Activated CD4-positive, alpha-beta T cell treated with anti-CD3 and anti-CD28 coated beads, Interleukin-2, amount 10 ng/mL, durations not matched to agents 7 days and 5 days (primary cell): ENCODE measurements at places on chromosomes 3 and 15.

DNA sequence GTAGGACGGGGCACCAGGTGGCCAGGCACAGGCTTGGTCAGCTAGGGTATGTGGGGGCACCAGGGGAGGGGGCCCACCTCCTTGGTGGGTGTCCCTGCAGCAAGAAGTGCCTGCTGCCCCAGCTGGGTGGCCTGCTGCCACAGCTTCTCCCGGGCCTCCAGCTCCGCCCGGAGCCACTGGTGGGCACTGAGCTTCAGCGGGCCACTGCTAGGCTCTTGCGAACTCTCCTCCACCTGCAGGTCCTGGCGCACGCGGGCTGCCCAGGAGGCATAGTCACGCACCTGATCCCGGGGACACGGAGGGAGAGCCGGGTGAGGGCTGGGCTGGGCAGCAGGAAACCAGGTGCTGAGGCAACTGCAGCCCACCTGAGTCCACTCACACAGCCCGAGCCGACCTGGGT, 25.5 kb downstream of the SPTBN5 start:
- peaks cover 12% of the 10 kb centered on the region for H3K4me1 ChIP-seq
- no peak overlapping the region for H3K4me3 ChIP-seq
- no peak overlapping the region for H3K27ac ChIP-seq
- no peak for DNase-seq
- no peaks in the 10 kb centered on the region for H3K36me3 ChIP-seq

DNA sequence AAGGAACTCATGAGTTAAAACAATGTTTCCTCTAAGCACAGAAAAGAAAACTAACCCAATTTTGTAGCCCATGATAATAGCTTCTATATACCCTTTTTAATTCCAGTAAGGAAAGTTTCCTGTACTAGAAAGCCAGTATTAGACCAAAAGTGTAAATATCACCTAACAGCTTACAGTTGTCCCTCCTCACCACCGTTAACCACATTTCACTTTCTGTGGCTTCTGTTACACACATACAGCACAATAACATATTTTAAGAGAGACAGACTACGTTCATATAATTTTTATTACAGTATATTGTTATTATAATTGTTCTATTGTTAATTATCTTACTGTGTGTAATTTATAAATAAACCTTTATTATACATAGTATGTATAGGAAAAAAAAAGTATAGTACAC, 74.1 kb downstream of the ZNF280D start:
- H3K4me1 ChIP-seq, result peaks cover 10% of the 10 kb centered on the region
- no peak for DNase-seq
- H3K36me3 ChIP-seq, result peaks cover 24% of the 10 kb centered on the region
- H3K4me3 ChIP-seq, result no peak overlapping the region
- no peak overlapping the region for H3K27ac ChIP-seq
- H3K27me3 ChIP-seq, result no peaks in the 10 kb centered on the region

DNA sequence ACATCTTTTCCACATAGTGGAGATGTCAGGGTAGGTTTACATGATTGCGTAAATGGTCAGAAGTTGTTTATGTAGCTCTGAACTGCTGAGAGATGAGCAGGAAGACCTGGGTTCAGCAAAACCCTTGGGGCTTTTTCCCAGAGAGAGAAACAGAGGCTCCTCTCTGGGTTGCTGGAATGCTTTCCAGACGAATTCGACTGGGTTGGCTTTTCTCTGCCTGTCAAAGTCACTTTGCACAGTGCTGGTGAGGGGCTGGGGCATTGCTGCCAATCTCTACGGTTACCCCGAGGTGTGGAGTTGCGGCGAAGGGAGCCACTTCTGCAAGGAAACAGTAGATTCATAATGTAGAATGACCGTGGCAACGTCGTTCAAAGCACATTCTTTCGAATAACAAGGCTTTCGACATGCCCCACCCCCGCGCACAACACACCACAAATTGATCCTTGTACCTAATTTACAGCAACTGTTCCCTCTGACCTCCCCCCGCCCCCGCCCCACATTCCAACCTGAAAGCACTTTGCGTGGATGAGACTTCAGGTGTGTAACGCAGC, 950 bp upstream of the CNTN4 start:
- no peak for DNase-seq
- H3K4me1 ChIP-seq, result peaks cover 4% of the 10 kb centered on the region
- no peaks in the 10 kb centered on the region for H3K36me3 ChIP-seq
- no peak overlapping the region for H3K4me3 ChIP-seq
- no peak overlapping the region for H3K27ac ChIP-seq

DNA sequence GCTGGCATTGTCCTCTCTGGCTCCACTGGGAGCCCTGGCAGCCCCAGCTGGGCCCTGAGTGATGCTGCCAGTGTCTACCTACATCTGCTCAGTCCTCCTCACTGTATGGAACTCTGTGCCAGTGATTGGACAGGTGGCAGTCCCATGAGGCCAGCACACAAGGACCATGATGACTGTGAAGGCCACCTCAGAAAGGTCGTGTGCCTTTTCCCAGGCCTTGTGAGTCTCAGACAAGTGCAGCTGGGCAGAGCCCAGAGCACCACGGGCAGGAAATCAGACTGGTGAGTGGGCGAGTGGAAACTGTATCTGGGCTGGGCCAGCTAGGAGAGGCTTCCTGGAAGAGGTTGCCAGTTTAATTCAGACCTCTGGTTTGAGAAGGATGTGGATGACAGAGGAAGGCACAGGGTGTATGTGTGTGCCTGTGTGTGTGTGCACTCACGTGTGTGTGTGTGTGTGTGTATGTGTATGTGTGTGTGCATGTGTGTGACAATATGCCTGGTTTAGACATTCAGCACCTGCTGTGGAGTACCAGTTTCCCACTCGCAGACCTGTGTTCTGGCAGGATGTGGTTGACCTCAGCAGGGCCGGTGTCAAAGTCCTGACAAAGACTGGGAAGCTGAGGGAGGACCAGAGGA, 7.0 kb downstream of the MAPKAPK3 start:
- peaks cover 60% of the 10 kb centered on the region for H3K36me3 ChIP-seq
- peak overlapping the region; percentile 37 for H3K4me3 ChIP-seq

GRCh38 chr3:17505856-17506255, 236.6 kb downstream of the TBC1D5 start:
- H3K27ac ChIP-seq, result no peak overlapping the region
- no peaks in the 10 kb centered on the region for H3K27me3 ChIP-seq
- no peaks in the 10 kb centered on the region for H3K4me1 ChIP-seq
- H3K4me3 ChIP-seq, result no peak overlapping the region
- no peak for DNase-seq
- peaks cover 3% of the 10 kb centered on the region for H3K36me3 ChIP-seq

DNA sequence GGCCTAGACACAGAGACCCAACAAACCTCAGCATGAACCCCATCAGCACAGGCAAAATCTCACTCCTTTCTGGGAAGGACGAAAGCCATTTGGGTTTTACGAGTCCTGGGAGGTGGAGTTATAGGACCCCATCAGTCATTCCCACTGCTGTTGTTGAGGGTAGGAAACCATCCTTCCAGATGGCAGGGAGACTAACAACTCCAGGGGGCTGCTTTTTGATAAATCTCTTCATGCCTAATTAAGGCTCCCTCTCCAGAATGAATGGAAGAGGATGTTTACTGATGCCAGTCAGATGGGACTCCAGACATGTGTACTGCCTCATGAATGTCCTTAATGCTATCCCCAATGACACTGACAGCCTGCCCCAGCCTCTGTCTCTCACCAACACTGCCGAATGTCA, 75.3 kb downstream of the ST8SIA2 start:
- H3K4me1 ChIP-seq, result no peaks in the 10 kb centered on the region
- H3K27ac ChIP-seq, result no peak overlapping the region
- H3K36me3 ChIP-seq, result no peaks in the 10 kb centered on the region
- H3K27me3 ChIP-seq, result no peaks in the 10 kb centered on the region
- no peak for DNase-seq

DNA sequence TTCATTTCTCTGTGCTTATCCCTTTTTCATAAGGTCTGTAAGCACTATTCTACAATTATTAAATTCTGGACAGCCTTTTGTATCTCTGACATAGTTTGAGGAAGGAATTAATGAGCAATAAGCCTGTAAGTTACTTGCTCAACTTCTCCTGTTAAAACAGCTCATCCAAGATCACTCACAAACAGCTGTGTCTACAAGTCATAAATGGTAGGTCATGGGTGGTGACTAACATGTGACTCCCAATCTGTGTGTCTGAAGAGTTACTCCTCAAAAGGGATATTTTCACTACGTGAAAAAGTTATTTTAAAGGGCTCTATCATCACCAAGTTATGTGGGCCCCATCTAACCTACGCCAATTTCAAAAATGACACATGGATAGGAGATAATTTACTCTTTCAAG, 145.2 kb upstream of the CBLB start:
- peaks cover 11% of the 10 kb centered on the region for H3K4me1 ChIP-seq
- H3K36me3 ChIP-seq, result peaks cover 4% of the 10 kb centered on the region
- H3K27me3 ChIP-seq, result no peaks in the 10 kb centered on the region
- no peak overlapping the region for H3K27ac ChIP-seq
- no peak overlapping the region for H3K4me3 ChIP-seq
- no peak for DNase-seq

DNA sequence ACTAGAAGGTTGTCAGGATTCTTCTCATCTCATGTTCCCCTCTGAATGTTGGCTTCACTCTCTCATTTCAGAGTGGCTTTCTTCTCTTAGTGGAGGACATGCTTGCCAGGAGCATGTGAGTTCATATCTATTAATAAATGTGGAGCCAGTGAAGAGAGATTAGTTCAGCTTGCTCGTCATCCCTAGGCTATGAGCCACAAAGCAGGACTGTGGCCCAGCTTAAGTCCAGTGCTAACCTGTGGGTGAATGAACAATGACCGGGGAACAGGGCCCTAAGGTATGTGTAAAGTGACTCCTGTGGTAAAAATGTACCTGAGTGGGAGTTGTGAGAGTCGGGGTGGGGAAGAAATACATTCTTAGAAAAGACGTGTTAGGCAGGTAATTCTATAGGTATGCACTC, 96.9 kb upstream of the TBL1XR1 start:
- no peaks in the 10 kb centered on the region for H3K27me3 ChIP-seq
- peaks cover 2% of the 10 kb centered on the region for H3K4me1 ChIP-seq
- no peak overlapping the region for H3K27ac ChIP-seq
- no peak overlapping the region for H3K4me3 ChIP-seq

DNA sequence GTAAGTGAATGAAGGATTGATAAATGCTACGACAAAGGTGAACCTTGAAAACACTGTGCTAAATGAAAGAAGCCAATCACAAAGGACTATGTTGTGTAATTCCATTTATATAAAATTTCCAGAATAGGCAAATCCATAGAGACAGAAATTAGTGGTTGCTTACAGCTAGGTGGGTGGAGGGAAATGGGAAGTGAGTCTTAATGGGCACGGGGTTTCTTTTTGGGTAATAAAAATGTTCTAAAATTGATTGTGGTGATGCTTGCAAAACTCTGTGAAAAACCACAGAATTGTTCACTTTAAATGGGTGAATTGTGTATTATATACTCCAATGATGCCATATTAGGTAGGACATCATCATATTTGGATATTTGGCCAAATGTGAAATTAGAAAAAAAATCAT, 20.9 kb upstream of the TEX9 start:
- no peaks in the 10 kb centered on the region for H3K36me3 ChIP-seq
- no peaks in the 10 kb centered on the region for H3K4me1 ChIP-seq
- no peak overlapping the region for H3K27ac ChIP-seq
- peaks cover 15% of the 10 kb centered on the region for H3K27me3 ChIP-seq
- no peak for DNase-seq
- no peak overlapping the region for H3K4me3 ChIP-seq

GRCh38 chr15:96428742-96429141, 98.2 kb downstream of the NR2F2 start:
- no peak overlapping the region for H3K4me3 ChIP-seq
- H3K27me3 ChIP-seq, result no peaks in the 10 kb centered on the region
- H3K4me1 ChIP-seq, result no peaks in the 10 kb centered on the region
- H3K36me3 ChIP-seq, result no peaks in the 10 kb centered on the region

DNA sequence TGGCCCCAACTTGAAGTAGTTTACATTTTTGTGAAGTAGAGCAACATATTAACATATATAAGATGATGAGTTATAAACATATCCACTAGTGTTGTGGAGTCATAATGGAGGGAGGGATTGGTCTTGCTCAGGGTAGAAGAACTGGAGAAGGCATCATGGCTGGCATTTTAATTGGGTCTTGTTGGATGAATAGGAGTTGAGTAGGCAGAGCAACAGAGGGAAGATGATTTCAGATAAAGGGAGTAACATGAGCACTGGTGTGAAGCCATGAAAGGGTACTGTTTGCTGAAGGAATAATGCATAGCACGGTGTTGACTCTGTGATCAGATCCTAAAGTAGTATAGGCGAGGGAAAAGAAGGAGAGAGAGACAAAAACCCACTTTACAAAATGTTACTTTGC, 3.6 kb upstream of the RFX7 start:
- H3K27ac ChIP-seq, result no peak overlapping the region
- no peak overlapping the region for H3K4me3 ChIP-seq
- no peaks in the 10 kb centered on the region for H3K36me3 ChIP-seq
- peaks cover 26% of the 10 kb centered on the region for H3K4me1 ChIP-seq
- no peak for DNase-seq

- peaks cover 68% of the 10 kb centered on the region for H3K4me1 ChIP-seq
- H3K27me3 ChIP-seq, result no peaks in the 10 kb centered on the region
- no peak overlapping the region for H3K4me3 ChIP-seq
Observed at GRCh38 chr3:136189043-136189442, 7.1 kb downstream of the MSL2 start.

- no peak overlapping the region for H3K4me3 ChIP-seq
- peaks cover 4% of the 10 kb centered on the region for H3K4me1 ChIP-seq
- H3K27me3 ChIP-seq, result no peaks in the 10 kb centered on the region
Observed at GRCh38 chr3:99843590-99844258, 26.1 kb downstream of the CMSS1 start.

DNA sequence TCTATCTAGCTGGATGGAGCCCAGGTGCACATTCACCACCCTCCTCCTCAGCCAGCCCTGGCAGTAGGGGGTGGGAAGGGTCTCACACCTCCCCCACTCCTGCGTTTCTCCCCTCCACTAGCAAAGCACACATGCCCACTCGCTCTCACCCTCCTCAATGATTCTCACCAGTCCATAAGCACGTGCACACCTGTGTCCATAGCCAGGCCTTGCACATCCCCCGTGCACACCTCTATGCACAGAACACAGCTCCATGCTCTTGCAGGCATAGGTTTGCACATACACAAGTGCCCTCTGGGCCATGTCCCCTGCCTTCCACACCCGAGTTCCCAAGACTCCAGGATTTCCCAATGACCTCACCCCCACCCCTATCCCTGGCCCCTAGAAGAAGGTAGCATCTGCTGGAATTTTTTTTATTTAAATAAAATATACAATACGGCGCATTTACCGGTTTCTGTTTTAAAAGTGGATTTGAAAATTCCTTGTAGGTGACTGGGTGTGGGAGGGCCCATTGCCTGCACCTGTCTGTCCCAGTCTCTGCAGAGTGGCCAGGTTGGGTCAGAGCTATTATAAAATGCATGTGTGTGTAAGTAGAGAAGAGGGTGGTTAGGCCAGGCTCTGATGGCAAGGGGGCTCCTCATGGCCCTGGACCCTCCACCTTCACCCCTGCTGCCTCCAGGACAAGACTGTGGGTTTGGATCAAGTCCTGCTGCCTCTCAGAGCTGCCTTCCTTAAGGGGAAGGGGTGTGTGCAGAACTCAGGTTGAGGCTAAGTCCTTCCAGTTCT, 49.1 kb downstream of the HCN4 start:
- H3K27ac ChIP-seq, result no peak overlapping the region
- no peaks in the 10 kb centered on the region for H3K36me3 ChIP-seq
- H3K27me3 ChIP-seq, result peaks cover 19% of the 10 kb centered on the region
- H3K4me1 ChIP-seq, result no peaks in the 10 kb centered on the region
- no peak overlapping the region for H3K4me3 ChIP-seq
- DNase-seq, result no peak
